Right renal cortex interstitium (tissue), 3 donors: ENCODE measurements at places on chromosomes 3 and 15. TPM values are rescaled to one million over a fixed set of nuclear protein-coding genes. Genes with fewer than 3 reads are reported as not detected.

RTP3 gene
- not detected for polyA plus RNA-seq

SLC51B gene
- polyA plus RNA-seq: 10.1 TPM

CDHR4 gene
- not detected for polyA plus RNA-seq

GPD1L gene
- polyA plus RNA-seq: 21.2 TPM

IMPG2 gene
- 0.58 TPM for polyA plus RNA-seq

C2CD4A gene
- 0.20 TPM for polyA plus RNA-seq

CEP152 gene
- polyA plus RNA-seq: 7.1 TPM

TJP1 gene
- 164 TPM for polyA plus RNA-seq

CAND2 gene
- 7.0 TPM for polyA plus RNA-seq

ULK3 gene
- polyA plus RNA-seq: 32.9 TPM

CNTN4 gene
- polyA plus RNA-seq: 33.1 TPM

NXPE3 gene
- polyA plus RNA-seq: 6.8 TPM

PTPRG gene
- 97.7 TPM for polyA plus RNA-seq

TF gene
- polyA plus RNA-seq: 3.9 TPM

TBC1D23 gene
- polyA plus RNA-seq: 41.3 TPM

REC114 gene
- polyA plus RNA-seq: not detected

PIERCE2 gene
- polyA plus RNA-seq: 8.1 TPM

CCDC39 gene
- polyA plus RNA-seq: 5.2 TPM

SLC6A1 gene
- 0.85 TPM for polyA plus RNA-seq

PCBP4 gene
- 49.5 TPM for polyA plus RNA-seq

OR5K2 gene
- polyA plus RNA-seq: 0.16 TPM

KNG1 gene
- 144 TPM for polyA plus RNA-seq

TGM4 gene
- 0.11 TPM for polyA plus RNA-seq

CCDC191 gene
- 20.1 TPM for polyA plus RNA-seq

CHRNA7 gene
- 11.7 TPM for polyA plus RNA-seq

EPHA6 gene
- polyA plus RNA-seq: 1.0 TPM

EXD1 gene
- not detected for polyA plus RNA-seq

GOLGA8R gene
- polyA plus RNA-seq: 4.3 TPM

PEX5L gene
- 0.50 TPM for polyA plus RNA-seq

CTXND1 gene
- 13.7 TPM for polyA plus RNA-seq

CCR9 gene
- not detected for polyA plus RNA-seq

HSPBAP1 gene
- 11.6 TPM for polyA plus RNA-seq

TSEN2 gene
- polyA plus RNA-seq: 24.0 TPM

GPR149 gene
- not detected for polyA plus RNA-seq

STRC gene
- 0.28 TPM for polyA plus RNA-seq

RNF13 gene
- polyA plus RNA-seq: 108 TPM

ROPN1 gene
- not detected for polyA plus RNA-seq

ACVR2B gene
- polyA plus RNA-seq: 15.7 TPM

SEC11A gene
- polyA plus RNA-seq: 327 TPM

IGSF10 gene
- 2.2 TPM for polyA plus RNA-seq

TM6SF1 gene
- polyA plus RNA-seq: 1.8 TPM

KLF15 gene
- polyA plus RNA-seq: 11.6 TPM

ZNF80 gene
- polyA plus RNA-seq: 0.06 TPM

GP9 gene
- 2.2 TPM for polyA plus RNA-seq

CLDN11 gene
- 154 TPM for polyA plus RNA-seq

DMXL2 gene
- 49.2 TPM for polyA plus RNA-seq

KIF9 gene
- polyA plus RNA-seq: 22.7 TPM

SMCO1 gene
- polyA plus RNA-seq: 0.08 TPM

RBP2 gene
- polyA plus RNA-seq: 0.46 TPM

ARHGEF26 gene
- 16.3 TPM for polyA plus RNA-seq

TNNC1 gene
- polyA plus RNA-seq: 9.6 TPM

MYO5C gene
- 20.8 TPM for polyA plus RNA-seq

MFGE8 gene
- 91.2 TPM for polyA plus RNA-seq

ATP13A4 gene
- polyA plus RNA-seq: 1.3 TPM

FILIP1L gene
- 22.5 TPM for polyA plus RNA-seq
